Activated effector memory CD4-positive, alpha-beta T cell treated with Interleukin-2 at 50 U/mL for 16 hours (primary cell): ENCODE measurements at places on chromosomes 7 and 10.

GRCh38 chr7:102220229-102220850, 66.3 kb upstream of the SH2B2 start:
- DNase-seq: no peak

DNA sequence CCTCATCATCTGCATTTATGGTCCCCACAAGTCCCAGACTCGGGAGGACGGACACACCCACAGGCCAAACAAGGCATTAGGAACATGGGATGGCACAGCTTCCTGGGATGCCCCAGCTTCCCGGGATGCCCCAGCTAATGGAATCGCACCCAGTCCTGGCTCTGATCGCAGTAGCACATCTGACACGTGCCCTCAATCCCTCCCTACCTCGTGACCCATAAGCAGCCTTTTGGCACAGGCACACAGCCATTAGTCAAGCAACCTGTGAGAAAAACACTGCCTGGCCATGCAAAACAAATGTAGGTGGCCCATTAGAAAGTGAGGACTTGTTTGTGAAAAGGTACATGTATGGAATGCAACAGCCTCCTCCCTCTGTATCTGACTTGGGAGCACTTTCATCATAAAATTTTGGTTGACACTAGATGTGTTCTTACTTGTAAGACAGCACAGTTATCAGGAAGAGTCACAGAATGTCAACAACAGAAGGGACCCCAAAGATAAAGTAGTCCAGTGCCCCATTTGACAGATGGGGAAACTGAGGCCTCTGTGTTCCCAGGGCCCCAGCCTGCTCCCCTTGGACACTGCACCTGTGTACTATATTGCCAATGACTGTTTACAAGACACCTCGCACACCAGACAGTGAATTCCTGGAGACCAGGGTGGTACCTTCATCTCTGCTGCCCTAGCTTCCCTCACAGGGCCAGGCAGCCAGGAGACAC, 34.4 kb downstream of the DLG5 start:
- DNase-seq: no peak

DNA sequence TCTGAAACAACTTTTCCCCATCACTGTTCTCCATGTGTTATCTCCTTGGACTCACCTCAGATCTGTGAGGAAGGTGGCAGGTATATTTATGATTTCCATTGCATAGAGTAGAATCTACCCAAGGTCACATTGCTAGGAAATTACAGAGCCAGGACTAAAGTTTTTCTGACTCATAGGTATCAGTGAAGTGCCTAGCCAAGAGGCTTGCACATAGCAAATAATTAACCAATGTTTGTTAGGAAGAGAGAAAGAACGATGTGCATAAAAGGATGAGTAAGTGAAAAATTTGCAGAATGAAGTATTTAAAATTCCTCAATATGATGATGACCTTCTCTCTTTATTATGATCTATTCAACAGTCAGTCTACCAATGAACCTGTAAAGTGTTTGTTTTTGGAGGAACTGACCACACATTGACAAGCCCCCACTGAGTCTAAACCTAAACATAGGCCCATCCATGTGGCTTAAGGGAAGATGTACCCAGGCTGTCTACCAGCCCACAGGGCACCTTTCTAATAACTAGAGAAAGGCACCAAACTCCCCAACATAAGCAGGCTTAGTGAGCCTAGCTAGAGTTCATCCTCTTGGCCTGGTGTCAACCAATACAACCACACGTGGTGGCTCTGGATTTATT, 252.9 kb upstream of the ZMIZ1 start:
- no peak for DNase-seq

- DNase-seq: no peak
These were observed 77.7 kb downstream of the GRID1 start for GRCh38 chr10:86288695-86289576.

DNA sequence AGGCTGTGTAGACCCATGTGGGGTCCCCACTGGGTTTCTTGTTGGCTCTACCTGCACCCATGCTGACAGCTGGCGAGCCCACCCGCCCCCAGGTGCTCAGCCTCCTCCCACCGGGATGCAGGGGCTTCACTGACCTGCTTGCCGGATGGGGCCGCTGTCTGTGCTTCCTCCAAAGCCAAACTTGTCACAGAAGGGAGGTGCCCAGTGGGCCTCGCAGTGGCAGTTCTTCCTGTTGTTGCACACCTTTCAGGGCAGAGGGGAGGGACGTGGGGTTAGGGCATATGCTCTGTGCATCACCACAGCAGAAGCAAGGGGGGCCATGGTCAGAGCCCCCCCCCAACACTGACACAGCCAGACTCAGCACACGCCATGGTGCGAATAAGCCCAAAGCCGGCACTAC, 146.5 kb downstream of the FANK1 start:
- DNase-seq: no peak

- no peak for DNase-seq
These were observed 3.8 kb upstream of the CH25H start for GRCh38 chr10:89210794-89211425.
